ENCODE measurements at places on chromosomes 12 and 14.

GRCh38 chr12:119457271-119457670, 122.7 kb downstream of the CCDC60 start:
- DNase-seq, result no peak

DNA sequence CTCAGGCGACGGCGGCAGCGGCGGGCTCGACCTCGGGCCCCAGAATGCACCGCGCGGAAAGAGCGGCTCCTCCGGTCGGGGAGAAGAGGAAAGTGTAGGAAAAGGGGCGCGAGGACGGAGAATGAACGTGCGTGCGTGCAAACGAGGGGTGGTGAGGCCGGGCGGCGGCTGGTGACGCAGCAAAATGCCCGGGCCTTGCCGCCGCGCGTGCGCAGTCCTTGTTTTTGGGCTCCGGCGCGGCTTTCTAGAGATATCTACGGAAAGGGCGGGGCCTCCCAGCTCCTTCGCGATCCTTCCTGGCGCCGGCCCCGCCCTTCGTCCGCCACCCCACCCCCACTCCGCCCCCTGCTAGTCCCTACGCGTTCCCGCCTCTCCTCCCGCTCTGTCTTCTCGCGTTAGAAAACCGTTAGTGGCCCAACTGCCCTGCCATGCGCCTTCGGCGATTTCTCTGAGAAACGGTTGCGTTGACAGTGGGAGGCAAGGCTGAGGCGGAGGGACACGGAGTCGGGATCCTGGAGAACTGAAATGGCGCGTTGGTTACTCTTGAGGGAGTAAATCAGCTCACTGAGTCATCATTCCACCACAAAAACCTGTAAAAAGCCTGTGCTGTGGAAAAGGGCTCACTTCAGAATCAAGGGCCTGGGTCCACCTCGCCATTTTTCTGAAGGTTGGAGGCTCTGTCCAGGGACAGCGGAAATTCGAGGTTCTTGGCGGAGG, at the start of gene PTGES3:
Gene PTGES3 (minus strand): TSS at position 156 of the 717 bp plus-strand sequence. CDS start 285 bp downstream, outside the sequence.
- peak; percentile 98 for DNase-seq

- no peak for DNase-seq
These were observed 89.3 kb upstream of the RAP1B start for GRCh38 chr12:68521321-68521839.

DNA sequence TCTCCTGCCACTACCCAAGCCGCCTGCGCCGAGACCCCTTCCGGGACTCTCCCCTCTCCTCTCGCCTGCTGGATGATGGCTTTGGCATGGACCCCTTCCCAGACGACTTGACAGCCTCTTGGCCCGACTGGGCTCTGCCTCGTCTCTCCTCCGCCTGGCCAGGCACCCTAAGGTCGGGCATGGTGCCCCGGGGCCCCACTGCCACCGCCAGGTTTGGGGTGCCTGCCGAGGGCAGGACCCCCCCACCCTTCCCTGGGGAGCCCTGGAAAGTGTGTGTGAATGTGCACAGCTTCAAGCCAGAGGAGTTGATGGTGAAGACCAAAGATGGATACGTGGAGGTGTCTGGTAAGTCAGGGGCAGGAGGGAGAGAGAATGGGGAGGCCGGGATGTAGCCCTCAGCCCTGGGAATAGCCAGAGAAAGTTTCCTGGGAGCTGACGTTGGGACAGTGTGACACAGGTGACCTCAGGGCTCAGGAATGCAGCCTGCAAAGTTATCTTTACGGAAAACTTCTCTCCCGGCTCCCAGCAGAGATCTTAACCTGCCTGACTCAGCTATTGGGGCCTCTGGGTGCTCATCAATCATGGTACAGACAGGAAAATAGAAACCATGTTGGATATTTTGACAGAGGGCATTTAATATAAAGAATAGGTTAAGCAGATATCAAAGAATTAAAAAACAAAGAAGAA, 747 bp downstream of the HSPB8 start:
- no peak for DNase-seq

Measured in NCI-H345 (cell line).